ENCODE measurements at places on chromosomes 3 and 15.

DNA sequence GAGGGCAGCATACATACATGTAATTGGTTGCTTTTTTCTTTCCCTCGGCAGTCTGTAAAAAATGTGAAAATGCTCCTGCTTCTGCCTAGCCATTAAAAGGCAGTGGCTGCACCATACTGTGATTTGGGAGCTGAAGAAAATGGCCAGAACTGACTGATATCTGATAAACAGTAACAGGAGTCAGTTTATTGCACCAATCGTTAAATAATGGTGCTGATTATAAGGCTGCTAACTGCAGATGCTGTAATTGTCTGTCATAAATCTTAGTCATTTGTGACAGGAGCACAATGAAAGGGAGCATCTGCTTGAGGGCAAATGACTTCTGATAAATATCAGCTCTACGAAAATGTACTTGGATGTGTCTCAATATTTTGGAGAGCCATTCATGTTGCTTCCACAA is 263.1 kb upstream of the DNAJC19 start:
- DNase-seq: no peak

DNA sequence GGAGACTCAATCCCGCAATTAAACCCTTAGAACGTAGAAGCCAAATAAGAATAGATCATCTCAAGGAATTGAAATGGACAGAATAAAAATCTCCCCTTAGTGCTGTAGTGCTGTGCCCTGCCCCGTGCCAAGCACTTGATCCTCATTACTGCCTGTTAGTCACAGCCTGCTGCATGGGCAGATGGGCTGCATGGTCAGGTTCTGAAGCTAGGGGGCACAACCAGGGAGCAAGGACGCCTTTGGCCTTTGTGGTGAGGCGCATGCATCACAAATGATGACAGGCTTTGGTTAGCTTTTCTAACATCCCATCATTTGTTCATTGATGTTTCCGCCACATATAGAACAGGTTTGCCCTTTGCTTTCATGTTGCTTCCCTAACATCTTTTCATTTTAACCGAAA is 336.3 kb upstream of the ADAMTS9 start:
- no peak for DNase-seq

DNA sequence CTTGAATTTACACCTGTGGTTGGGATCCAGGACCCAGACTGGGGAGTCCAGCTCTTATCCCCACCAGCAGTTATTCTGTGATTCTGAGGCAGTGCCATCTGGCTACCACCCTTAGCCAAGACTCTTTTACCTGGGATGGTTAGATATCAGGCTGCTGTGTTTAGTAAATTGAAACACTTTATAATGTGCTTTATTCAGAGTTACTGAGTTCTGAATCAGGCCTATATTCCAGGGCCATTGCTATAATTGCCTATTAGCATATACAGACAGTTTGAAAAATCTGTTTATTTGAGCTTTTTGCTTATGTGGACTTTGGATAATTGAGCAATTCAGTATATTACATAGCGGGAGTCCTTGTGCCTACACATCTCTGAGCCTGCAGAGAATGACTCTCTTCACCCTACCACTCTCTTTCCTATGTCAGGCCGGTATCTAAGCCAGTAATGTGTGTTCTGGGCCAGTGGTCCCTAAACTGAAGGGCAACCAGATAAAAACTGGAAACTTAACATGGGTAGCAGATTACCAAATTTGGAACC is 45.4 kb upstream of the TRAK1 start:
- DNase-seq: no peak

DNA sequence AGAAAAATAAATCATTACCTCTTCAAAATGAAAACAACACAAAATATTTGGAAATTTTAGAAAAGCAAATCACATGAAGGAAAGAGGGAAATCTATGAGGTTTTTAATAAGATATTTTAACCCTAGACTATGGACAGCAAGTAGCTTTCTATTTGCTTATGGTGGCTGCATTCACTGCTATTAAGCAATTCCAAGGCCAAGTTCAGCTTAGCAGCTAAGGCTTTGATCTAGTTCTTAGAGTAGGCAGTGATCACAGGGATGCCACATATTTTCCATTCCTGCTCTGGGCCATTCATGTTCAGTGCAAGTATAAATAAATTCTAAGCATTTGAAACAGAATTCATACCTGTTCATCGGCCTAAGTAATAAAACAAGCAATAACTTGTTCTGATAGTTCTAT is 235.3 kb downstream of the CDIN1 start:
- DNase-seq: peak; percentile 9

- no peak for DNase-seq
These were observed 13.3 kb downstream of the ABHD2 start for GRCh38 chr15:89101302-89102193.

DNA sequence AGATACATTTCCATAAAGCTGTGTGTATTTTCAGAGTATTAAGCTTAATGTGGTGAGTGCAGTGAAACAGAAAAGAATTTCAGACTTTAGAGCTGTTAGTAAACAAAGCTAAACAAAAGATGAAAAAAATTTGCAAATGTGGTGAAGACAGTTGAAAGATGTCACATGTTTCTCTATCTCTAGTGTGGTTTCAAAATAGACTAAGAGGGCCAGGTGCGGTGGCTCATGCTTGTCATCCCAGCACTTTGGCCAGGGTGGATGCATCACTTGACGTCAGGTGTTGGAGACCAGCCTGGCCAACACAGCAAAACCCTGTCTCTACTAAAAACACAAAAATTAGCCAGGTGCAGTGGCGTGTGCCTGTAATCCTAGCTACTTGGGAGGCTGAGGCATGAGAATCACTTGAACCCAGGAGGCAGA is 466.0 kb upstream of the NR2F2 start:
- no peak for DNase-seq

DNA sequence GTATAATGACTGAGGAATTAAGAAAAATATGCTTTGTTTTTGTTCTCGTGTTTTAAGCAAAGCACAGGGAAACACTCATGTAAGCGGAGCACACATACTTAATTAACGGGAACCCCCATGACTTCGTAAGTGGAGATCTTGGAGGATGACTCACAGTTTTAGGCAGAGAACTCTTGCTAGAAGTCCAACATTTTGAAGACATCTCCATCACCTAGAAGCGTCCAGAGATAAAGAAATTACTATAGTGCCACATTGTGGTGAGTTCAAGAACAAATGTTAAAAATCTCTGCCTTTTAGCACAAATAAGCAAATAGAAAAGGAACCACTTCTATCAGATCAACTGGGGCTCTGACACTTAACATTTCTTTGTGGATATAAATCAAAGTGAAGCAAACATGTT is 194.1 kb upstream of the ARHGEF26 start:
- peak; percentile 0 for DNase-seq

DNA sequence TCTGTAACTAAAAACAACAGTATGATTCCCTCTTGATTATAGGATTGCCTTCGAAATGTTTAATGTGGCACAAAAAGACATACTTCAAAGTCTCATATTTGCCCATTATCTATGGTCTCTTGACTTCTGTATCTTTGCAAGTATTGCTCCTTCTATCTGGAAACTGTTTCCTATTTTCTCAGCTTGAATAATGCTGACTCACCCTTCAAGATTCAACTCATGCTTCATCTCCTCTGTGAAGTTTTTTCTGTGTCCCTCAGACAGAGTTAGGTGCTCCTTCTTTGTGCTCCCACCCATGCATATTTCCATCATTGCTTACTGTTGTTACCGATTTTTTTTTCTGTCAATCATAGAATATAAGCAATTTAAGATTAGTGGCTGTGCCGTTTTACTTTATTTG is 192.8 kb upstream of the ROBO1 start:
- no peak for DNase-seq

- DNase-seq: no peak
These were observed 604.9 kb upstream of the CFAP20DC start for GRCh38 chr3:59654480-59655417.
